ENCODE measurements at places on chromosomes 13 and 19. TPM values are rescaled to one million over a fixed set of nuclear protein-coding genes. Genes with fewer than 3 reads are reported as not detected.

Gene CAMSAP3
- total RNA-seq: 14.2 TPM

- no peaks in the 10 kb centered on the region for H3K4me1 ChIP-seq
- no peak overlapping the region for H3K27ac ChIP-seq
- no peak for DNase-seq
- no peak overlapping the region for H3K4me3 ChIP-seq
- H3K36me3 ChIP-seq: no peaks in the 10 kb centered on the region
Measured at GRCh38 chr19:6125571-6125989, 9.9 kb upstream of the ACSBG2 start.

GRCh38 chr19:14004619-14005348 is 1.3 kb downstream of the RFX1 start:
- H3K36me3 ChIP-seq: no peaks in the 10 kb centered on the region
- H3K27me3 ChIP-seq: no peaks in the 10 kb centered on the region
- H3K4me3 ChIP-seq: peak overlapping the region; percentile 76
- peak overlapping the region; percentile 99 for H3K27ac ChIP-seq
- DNase-seq: no peak

Gene URAD
- total RNA-seq: 0.32 TPM

Gene ZNF787
- total RNA-seq: 10.2 TPM

Gene POGLUT2
- 5.9 TPM for total RNA-seq

- peak; percentile 53 for DNase-seq
- H3K27ac ChIP-seq: peak overlapping the region; percentile 98
- no peaks in the 10 kb centered on the region for H3K27me3 ChIP-seq
- H3K4me1 ChIP-seq: peaks cover 37% of the 10 kb centered on the region
Measured at GRCh38 chr19:47095476-47096099, 18.0 kb downstream of the ZC3H4 start.

Data from breast epithelium (tissue), 4 donors.